SJSA1 (cell line): ENCODE measurements at places on chromosomes 5 and 9.

GRCh38 chr9:96453625-96454024, 3.7 kb downstream of the HABP4 start:
- no peak for DNase-seq

GRCh38 chr9:99197987-99198386, 23.8 kb downstream of the ALG2 start:
- DNase-seq: no peak

GRCh38 chr9:84736081-84736480, 66.6 kb downstream of the NTRK2 start:
- no peak for DNase-seq

DNA sequence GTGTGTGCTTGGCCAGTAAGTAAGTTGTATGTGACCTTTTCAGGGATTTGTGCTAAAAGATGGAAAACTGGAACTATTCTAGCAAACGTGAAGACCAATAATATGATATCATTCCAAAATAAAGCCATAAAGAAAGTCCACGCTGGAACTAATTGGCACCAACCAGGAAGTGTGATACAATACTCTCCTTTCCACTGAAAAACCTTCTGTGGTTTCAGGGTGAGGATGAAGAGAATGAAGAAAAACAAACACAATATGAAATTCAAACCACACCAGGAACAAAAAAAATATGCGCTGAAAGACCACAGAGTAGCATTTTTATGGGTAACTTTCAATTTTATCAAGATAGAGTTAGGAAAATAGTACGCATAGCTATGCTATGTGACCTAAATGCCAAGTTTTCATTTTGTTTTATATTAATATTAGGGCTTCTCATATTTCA, 105.8 kb downstream of the EFNA5 start:
- no peak for DNase-seq

DNA sequence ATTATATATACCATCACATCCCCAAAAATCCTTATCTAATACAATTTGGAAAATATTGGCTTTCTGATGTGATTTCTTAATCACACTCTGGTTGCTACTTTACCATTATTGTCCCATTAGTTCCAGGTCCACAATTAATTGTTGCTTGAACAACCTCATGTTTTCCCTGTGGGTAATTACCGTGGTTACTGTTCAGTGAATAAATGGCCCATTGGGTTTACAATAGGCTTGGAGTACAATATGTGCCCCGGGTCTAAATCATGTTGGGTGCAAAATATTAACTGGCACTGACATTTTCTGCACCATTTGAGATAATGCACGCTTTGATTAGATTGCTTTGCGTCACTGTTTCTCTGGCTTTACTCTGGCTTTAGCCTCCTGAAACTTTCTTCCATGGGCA, 163.7 kb downstream of the GABBR2 start:
- DNase-seq: no peak

- DNase-seq: no peak
Observed at GRCh38 chr5:146199176-146199815, 4.1 kb upstream of the RBM27 start.

DNA sequence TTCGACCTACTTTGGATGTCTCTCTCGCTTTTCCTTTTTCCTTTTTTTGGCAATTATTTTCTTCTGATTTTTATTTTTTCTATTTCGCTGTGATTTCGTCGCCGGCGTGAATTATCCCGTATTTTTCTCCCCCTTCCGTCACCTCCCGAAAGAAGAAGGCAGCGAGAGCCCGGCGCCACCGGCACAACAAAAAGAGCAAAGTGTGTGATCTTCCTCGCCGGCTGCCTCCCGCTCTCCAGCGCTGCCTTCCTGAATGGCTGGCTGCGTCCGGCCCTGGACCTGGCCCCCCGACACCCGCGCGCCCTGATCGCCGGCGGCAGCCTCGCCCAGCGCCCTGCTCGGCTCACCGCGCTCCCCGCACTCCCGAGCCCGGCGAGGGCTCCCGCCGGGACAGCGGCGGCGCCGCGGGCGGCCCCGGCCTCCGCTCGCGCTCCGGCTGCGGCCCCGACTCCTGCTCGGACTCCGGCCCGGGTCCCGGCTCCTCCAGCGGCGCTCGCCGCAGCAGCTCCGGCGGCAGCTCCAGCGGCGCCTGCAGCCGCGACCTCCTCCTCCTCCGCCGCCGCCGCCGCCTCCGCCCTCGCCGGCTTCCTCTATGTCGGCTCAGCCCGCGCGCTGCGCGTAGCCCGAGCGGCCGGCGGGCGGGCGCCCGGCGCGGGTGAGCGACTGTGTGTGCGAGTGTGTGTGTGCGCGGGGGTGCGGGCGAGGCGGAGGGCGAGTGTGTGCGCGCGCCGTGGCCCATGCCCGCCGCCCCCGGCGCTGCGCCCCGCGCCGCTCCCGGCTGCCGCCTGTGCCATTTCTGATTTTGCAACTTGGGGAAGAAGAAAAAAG, 960 bp downstream of the NR2F1 start:
- DNase-seq: peak; percentile 70

DNA sequence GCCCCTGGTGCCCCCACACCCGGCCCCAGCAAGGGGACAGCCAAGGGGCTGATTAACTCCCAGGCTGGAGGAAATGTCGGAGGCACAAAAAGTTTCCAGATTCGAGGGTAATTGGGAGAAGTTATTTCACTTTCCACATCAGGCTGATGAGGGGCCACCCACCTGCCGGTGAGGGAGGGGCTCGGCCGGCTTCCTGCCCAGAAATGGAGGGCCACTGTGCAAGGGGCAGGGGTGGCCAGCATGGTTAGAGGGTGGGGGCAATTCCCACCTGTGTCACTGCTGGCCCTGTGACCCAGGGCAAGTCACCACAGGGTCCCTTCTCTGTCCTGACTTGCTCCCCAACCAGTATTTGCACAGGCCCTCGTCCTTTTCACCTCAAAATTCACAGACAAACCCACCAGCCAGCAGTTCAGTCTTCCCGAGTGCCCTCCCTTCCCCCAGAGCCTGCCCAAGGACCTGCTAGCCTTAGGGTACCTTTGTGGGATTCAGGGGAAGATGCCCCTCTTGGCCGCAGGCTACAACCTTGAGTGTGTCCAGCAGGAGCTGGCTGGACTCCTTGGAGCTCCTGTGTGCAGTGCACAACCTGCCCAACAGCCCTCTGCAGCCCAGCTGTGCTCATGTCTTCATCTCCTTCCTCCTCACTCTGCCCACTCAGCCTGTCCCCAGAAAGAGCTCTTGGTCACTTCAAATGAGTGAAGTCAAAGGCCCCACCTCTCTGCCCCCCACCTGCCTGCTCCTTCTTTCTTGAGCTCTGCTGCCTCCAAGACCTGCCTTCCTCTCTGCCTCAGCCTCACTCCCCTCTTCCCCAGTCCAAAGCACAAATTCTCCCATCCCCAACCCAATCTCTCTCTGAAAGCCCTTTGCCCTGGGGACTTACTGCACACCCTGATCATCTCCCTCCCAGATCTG, 130.5 kb downstream of the BARX1 start:
- no peak for DNase-seq

DNA sequence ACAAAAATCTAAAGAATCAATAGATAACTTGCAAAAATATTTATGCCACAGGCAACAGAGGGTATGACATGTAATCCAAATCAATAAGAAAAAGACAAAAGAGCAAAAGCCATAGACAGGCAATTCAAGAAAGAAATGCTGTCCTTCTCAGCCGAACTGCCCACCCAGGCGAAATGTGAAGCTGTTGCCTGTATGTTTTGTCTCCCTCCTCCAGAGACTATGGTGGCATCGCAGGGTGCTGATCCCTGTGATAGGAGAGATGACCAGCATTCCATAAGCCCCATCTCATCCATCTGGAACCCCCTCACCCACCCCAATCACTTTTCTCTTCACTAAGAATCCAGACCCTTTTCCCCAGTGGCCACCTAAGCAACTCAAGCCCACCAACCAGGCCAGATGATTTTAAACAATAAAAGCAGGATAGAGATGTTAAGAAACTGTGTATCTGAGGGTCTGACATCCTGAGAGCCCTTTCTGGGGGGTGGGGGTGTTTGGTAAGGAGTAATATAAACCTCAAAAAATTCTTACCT, 5.3 kb upstream of the ACSL6 start:
- DNase-seq: no peak

DNA sequence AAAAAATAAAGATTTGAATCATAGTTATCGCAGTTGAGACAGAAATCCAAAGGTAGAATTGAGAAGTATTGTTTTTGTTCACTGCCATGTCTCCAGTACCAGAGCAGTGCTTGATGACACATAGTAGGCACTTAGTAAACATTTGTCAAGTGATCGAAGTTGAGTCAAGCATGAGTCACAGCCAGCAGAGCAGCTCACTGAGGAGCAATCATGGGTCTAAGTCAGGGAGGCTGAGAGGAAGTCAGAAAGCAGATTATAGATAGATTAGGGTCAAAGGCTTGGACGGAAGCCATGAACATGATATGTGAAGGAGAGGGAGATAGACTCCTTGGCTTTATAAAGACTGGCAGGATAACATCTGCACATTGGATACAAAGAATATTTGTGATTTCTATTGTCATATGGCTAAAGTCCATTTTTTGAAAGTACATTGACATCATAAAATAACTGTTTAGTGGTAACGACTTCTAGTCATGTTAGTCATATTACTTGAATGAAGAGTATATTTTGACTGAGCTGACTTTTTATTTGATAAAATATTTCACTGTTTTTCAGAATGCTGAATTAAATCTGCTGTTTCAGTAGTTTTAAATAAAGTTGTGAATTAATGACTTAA, 168.5 kb downstream of the RAB3C start:
- no peak for DNase-seq

GRCh38 chr5:144433140-144433822, 262.6 kb downstream of the KCTD16 start:
- no peak for DNase-seq

DNA sequence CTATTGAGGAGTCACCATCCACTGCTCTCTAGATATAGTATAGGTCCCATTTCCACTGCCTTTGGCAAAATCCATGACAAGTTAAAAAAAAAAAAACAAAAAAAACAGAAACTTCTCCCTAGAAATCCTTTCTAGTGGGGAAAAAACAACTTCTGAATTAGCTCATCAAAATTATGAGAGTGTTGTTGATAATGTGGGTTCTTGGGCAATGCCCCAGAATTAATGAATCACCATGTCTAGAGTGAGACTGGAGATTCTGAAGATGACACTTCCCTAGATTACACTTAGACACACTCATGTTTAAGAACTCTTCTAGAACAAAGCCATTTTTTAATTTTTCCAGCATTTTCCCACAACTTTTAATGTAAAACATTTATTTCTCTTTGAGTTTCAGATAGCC, 728.0 kb upstream of the C9orf72 start:
- DNase-seq: no peak

DNA sequence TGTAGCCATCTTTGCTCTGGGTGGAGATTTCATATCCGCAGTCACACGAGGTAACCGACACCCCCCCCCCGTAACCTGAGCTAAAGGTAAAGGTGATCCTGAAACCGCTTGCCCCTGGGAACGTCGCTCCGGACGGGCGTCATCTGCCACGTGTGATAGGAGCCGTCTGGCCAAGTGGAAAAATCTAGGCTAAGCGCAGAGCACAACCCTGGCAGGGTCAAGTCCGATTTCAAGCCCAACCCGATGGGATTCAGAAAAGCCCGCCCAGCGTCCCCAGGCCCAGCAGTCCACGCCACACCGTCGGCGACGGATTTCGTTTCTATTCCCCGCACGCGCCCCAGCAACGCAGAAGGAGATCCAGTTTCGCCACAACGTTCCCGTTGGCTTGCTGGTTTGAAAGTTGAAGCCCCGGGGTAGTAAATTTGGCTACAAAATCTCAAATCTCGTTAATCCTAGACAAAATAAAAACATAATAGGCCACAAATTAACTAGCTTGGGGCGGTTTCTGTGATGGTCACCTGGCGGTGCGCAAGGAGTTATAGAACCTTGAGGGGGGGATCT, 32.4 kb upstream of the NFIB start:
- no peak for DNase-seq

GRCh38 chr5:75023368-75024159, 28.8 kb downstream of the GCNT4 start:
- DNase-seq: no peak
